ENCODE measurements at places on chromosomes 1 and 21. TPM values are rescaled to one million over a fixed set of nuclear protein-coding genes. Genes with fewer than 3 reads are reported as not detected.

The FAM72B gene
- polyA plus RNA-seq, result 2.1 TPM

The TENT5C gene
- polyA plus RNA-seq, result 1.9 TPM

The FAAP20 gene
- polyA plus RNA-seq, result 18.7 TPM

The LRRN2 gene
- polyA plus RNA-seq, result not detected

The RGL1 gene
- 9.7 TPM for polyA plus RNA-seq

The AMY1A gene
- not detected for polyA plus RNA-seq

The OR2T35 gene
- polyA plus RNA-seq, result not detected

The IGSF3 gene
- 0.10 TPM for polyA plus RNA-seq

The KRTAP10-12 gene
- not detected for polyA plus RNA-seq

The ITGB2 gene
- polyA plus RNA-seq, result not detected

The KRTAP12-2 gene
- not detected for polyA plus RNA-seq

The ADARB1 gene
- 10.9 TPM for polyA plus RNA-seq

The PLA2G2C gene
- polyA plus RNA-seq, result not detected

The GPR61 gene
- polyA plus RNA-seq, result not detected
